ENCODE measurements at places on chromosomes 2 and 18.

DNA sequence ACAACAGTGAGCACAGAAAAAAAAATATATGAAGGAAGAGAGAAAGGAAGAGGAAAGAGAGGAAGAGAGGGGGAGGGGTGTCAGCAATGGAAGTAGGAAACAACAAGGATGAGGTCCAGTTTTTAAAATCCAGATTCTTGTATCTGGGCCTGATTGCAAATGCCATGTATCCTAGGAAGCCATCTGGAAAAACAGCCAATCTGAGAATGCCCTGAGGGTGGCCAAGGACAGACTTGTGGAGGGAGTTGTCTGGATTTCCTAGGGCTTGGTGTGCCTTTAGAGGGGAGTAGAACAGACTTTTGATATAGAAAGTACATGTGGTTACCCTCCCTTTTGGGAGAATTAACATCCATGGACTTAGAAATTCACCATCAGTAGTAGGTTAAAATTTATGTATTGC is 47.1 kb downstream of the PRKCE start:
- no peak for DNase-seq

GRCh38 chr2:176683618-176684111 is 414.4 kb downstream of the MTX2 start:
- no peak for DNase-seq

- DNase-seq: no peak
These were observed 11.7 kb downstream of the HS6ST1 start for GRCh38 chr2:128306931-128307460.

DNA sequence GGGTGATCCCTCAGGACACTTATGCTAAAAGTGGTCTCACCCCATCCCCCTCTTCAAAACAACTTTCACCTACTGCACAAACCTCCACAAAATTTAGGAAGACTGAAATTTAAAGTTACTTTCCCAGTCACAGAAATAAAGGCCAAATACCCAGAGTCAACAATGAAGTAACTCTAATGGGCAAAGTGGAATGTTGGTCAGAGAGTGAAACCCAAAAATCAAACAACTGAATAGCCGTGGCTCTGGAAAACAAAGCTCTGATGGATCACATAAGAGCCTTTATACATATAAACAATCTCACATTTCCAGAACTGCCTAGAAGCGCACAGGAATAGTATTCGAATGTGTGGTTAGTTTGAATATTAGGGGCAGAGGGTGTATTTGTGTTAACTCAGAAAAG is 4.7 kb downstream of the ACVR1 start:
- DNase-seq: no peak

- DNase-seq: no peak
These were observed 151.5 kb downstream of the ERBB4 start for GRCh38 chr2:212387146-212387545.

GRCh38 chr18:75322206-75322605 is 105.3 kb downstream of the SMIM21 start:
- no peak for DNase-seq

DNA sequence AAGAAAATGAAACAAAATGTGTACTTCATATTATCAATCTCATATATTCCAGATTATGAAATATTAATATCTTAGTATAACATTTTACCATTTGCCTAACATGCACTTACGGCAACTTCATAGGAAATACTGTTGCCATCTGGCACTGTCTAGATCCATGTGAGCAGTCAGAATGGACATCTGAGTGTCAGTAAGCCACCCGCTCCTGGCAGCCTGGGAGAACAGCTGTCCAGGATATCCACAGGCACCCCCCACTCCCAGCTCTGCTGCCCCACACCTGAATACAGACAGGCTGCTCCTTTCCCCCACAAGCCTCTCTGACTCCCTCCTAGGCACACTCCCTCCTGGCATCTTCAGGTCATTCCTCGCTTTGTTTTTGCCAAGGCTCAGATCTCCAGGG is 127.0 kb downstream of the GAREM1 start:
- no peak for DNase-seq

DNA sequence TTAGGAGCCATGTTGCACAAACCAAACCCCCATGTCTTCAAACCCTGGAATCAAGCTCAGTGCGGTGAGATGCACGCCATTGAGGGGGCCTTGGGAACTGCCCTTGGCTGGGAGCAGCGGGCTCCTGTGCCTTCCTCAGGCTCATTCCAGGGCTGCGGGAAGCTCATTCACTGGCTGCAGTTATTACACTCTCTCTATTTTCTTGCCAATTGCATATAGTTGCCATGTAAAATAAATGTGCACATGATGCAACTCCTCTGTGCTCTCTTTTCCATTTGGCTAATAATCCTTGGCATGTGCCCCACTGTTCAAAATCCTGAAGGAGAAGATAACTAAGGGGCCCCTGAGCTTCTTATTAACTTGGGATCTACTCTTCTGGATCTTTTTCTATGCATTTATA is 74.7 kb downstream of the KCTD1 start:
- no peak for DNase-seq

All from astrocyte of the cerebellum (primary cell).